ENCODE measurements at places on chromosomes 6 and 20.

- no peaks in the 10 kb centered on the region for H3K36me3 ChIP-seq
- peak overlapping the region; percentile 81 for H3K4me3 ChIP-seq
- H3K27me3 ChIP-seq = no peaks in the 10 kb centered on the region
Observed at GRCh38 chr6:145733810-145734209, 1.5 kb downstream of the EPM2A start.

GRCh38 chr6:44180886-44181285 is 22.3 kb downstream of the CAPN11 start:
- no peak for DNase-seq
- H3K36me3 ChIP-seq = no peaks in the 10 kb centered on the region
- H3K4me3 ChIP-seq = no peak overlapping the region
- H3K4me1 ChIP-seq = no peaks in the 10 kb centered on the region

DNA sequence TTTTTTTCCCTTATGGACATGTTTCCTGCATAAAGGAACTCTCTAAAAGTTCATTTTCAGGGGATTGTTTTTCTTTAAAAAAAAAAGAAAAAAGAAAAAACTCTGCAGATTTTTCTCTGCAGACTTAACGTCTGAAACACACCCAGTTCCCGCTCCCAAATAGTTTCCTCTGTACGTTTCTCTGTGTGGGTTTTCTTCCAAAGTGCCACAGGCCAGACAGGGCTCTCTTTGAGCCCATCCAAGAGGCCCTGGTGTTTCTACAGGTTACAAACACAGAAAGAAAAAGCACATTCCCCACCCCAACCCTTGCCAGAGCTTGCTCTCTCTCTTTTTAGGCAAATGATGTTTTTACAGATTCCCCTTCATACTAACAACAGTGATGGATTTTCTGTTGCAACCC is 258.6 kb downstream of the FNDC1 start:
- no peaks in the 10 kb centered on the region for H3K27me3 ChIP-seq
- H3K4me3 ChIP-seq = no peak overlapping the region
- no peaks in the 10 kb centered on the region for H3K4me1 ChIP-seq
- H3K27ac ChIP-seq = no peak overlapping the region
- DNase-seq = no peak

GRCh38 chr20:51188941-51189340 is 166.0 kb upstream of the KCNG1 start:
- no peak overlapping the region for H3K27ac ChIP-seq
- H3K27me3 ChIP-seq = no peaks in the 10 kb centered on the region
- no peak overlapping the region for H3K4me3 ChIP-seq
- no peaks in the 10 kb centered on the region for H3K4me1 ChIP-seq
- H3K36me3 ChIP-seq = no peaks in the 10 kb centered on the region
- no peak for DNase-seq

GRCh38 chr6:157246048-157246630 is 77.2 kb downstream of the TMEM242 start:
- H3K27ac ChIP-seq = peak overlapping the region; percentile 79
- H3K36me3 ChIP-seq = no peaks in the 10 kb centered on the region
- no peaks in the 10 kb centered on the region for H3K4me1 ChIP-seq
- no peaks in the 10 kb centered on the region for H3K27me3 ChIP-seq
- H3K4me3 ChIP-seq = no peak overlapping the region
- peak; percentile 76 for DNase-seq

- H3K36me3 ChIP-seq = no peaks in the 10 kb centered on the region
- no peak overlapping the region for H3K4me3 ChIP-seq
- H3K27ac ChIP-seq = no peak overlapping the region
- no peak for DNase-seq
- no peaks in the 10 kb centered on the region for H3K4me1 ChIP-seq
Observed at GRCh38 chr6:126831461-126831860, 287.0 kb upstream of the RSPO3 start.

DNA sequence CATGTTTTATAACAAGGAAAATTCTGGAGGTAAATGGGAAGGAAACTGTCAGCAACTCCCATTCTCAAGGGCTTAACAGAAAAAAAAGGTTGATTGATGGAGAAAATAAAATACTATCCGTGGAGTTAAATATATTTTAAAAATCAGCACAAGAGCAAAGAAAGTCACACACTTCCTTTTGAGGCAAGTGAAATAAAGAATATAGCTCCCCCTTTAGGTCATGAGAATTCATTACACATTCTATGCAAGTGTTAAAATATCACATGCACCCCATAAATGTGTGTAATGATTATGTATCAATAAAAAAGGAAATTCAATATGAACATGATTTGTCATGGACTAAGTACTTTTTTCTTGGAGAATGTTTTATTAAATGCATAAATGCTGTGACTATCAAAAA is 349.2 kb downstream of the TPBG start:
- no peaks in the 10 kb centered on the region for H3K27me3 ChIP-seq
- DNase-seq = no peak
- H3K4me1 ChIP-seq = no peaks in the 10 kb centered on the region
- H3K4me3 ChIP-seq = no peak overlapping the region
- H3K36me3 ChIP-seq = no peaks in the 10 kb centered on the region

DNA sequence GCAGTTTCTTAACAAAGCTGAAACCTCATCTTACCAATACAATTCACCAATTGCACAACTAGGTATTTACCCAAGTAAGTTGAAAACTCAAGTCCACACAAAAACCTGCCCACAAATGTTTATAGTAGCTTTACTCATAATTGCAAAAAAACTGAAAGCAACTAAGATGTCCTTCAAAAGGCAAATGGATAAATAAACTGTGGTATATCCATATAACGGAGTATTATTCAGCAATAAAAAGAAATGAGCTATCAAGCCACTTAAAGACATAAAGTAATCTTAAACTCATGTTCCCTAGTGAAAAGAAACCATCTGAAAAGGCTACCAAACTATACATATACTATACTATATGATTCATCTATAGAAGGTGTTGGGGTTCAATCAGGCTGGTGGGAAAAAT is 179.7 kb downstream of the HACE1 start:
- no peak for DNase-seq
- no peak overlapping the region for H3K27ac ChIP-seq
- no peaks in the 10 kb centered on the region for H3K27me3 ChIP-seq
- H3K4me3 ChIP-seq = no peak overlapping the region
- H3K4me1 ChIP-seq = no peaks in the 10 kb centered on the region
- H3K36me3 ChIP-seq = no peaks in the 10 kb centered on the region

- no peaks in the 10 kb centered on the region for H3K4me1 ChIP-seq
- H3K27ac ChIP-seq = no peak overlapping the region
- no peaks in the 10 kb centered on the region for H3K27me3 ChIP-seq
- no peaks in the 10 kb centered on the region for H3K36me3 ChIP-seq
- no peak for DNase-seq
- no peak overlapping the region for H3K4me3 ChIP-seq
Observed at GRCh38 chr6:75370011-75370410, 85.4 kb upstream of the TMEM30A start.

GRCh38 chr20:51156041-51156982 is 133.4 kb upstream of the KCNG1 start:
- H3K27me3 ChIP-seq = no peaks in the 10 kb centered on the region
- DNase-seq = peak; percentile 33
- no peaks in the 10 kb centered on the region for H3K4me1 ChIP-seq

DNA sequence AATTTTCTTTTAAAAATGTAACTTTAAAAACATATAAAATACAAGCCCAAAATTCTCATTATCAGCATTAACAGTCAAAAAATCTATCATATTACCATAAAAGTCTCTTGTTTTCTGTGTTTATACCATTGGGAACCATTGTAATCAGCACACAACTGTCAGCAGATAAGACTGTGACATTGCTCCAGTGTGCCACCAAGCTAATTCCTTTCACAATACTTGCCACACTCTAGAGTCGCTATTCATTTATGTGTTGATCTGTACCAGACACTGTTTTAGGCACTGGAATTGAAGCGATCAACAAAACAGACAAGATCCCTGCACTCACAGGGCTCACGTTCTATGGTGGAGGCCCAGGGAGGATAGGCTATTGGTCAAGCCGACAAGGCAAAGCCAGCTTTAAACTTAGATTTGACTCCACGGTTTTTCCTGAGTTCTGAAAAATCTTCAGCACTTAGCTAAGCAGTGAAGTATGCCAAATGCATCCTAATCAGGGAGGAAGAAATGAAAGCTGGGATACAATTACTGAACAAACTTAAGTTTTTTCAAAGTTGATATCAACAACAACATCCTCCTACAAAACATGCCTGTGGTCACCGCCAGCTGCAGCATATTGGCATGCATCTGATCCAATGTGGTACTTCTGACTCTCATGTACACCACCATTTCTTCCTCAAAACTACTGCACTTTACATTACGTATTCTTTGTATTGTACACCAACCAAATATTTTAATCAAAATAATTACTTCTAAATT is 60.5 kb downstream of the GMDS start:
- H3K36me3 ChIP-seq = no peaks in the 10 kb centered on the region
- no peaks in the 10 kb centered on the region for H3K27me3 ChIP-seq
- H3K4me3 ChIP-seq = no peak overlapping the region
- no peak overlapping the region for H3K27ac ChIP-seq

GRCh38 chr6:33107641-33108040 is 31.9 kb downstream of the HLA-DPB1 start:
- no peak for DNase-seq
- H3K27me3 ChIP-seq = no peaks in the 10 kb centered on the region
- no peak overlapping the region for H3K27ac ChIP-seq
- H3K4me3 ChIP-seq = no peak overlapping the region
- no peaks in the 10 kb centered on the region for H3K4me1 ChIP-seq
- H3K36me3 ChIP-seq = no peaks in the 10 kb centered on the region

GRCh38 chr6:167798453-167798852 is 28.3 kb upstream of the AFDN start:
- DNase-seq = no peak
- H3K27ac ChIP-seq = no peak overlapping the region
- H3K4me1 ChIP-seq = no peaks in the 10 kb centered on the region

DNA sequence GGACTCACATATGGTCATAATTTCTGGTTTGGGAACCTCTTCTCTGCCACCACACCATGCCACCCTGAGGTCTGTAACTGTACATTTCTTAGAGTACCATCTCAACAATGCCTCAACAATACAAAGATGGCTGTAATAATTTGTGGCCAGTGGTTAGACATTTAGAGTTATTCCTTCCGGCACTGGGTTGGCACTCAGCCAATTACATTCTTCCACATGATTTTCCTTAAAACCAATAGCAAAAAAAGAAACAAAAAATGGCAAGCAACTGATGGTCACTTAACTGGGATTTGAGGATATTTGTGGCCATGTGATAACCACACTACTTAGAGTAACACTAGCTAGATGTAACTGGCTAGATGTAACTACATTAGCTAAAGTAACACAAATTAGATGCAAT is 79.9 kb downstream of the SEL1L2 start:
- no peaks in the 10 kb centered on the region for H3K4me1 ChIP-seq
- no peaks in the 10 kb centered on the region for H3K36me3 ChIP-seq
- no peaks in the 10 kb centered on the region for H3K27me3 ChIP-seq
- no peak for DNase-seq
- no peak overlapping the region for H3K4me3 ChIP-seq

DNA sequence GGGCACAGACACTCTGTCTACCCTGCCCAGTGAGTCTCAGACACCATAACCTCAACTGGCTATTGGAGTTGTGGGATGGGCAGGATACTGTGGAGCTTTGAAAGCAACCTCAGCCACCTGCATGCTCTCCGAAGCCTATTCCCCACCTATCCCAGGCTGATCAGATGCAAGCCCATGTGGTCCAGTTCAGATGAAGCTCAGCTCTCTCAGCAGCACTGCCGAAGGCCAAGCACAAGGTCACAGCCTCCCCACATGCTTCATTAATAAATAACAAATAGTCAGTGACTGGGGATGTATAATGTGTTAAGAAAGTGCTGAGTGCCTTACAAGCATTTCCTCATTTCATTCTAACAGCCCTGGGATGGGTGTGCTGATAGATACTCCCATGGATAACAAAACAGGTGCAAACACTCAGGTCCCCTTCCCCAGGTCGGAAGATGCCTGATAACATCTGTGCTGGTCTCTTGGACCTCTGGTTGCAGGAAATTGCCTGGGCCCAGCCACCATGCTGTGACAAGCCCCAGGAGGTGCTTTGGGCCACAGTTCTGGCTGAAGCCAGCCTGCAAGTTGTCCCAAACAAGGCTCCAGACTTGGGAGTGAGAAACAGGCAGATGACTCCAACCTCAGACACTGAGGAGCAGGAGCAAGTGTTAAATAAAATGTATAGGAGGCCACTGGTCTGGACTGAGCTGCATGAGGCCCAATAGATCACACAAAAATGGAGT is 3.7 kb downstream of the ACSS1 start:
- no peaks in the 10 kb centered on the region for H3K36me3 ChIP-seq
- H3K4me1 ChIP-seq = peaks cover 31% of the 10 kb centered on the region
- no peak overlapping the region for H3K4me3 ChIP-seq
- H3K27ac ChIP-seq = peak overlapping the region; percentile 94
- no peak for DNase-seq

GRCh38 chr6:35302604-35303241 is 5.1 kb downstream of the DEF6 start:
- H3K27ac ChIP-seq = no peak overlapping the region
- no peak for DNase-seq
- no peaks in the 10 kb centered on the region for H3K36me3 ChIP-seq
- H3K4me3 ChIP-seq = no peak overlapping the region
- no peaks in the 10 kb centered on the region for H3K4me1 ChIP-seq

- H3K27ac ChIP-seq = peak overlapping the region; percentile 84
- no peak overlapping the region for H3K4me3 ChIP-seq
- no peaks in the 10 kb centered on the region for H3K27me3 ChIP-seq
- DNase-seq = no peak
- no peaks in the 10 kb centered on the region for H3K36me3 ChIP-seq
- peaks cover 6% of the 10 kb centered on the region for H3K4me1 ChIP-seq
Observed at GRCh38 chr6:11318835-11319813, 86.7 kb upstream of the NEDD9 start.

- H3K4me3 ChIP-seq = peak overlapping the region; percentile 96
- no peak for DNase-seq
- peaks cover 17% of the 10 kb centered on the region for H3K4me1 ChIP-seq
- H3K36me3 ChIP-seq = peaks cover 2% of the 10 kb centered on the region
- H3K27me3 ChIP-seq = no peaks in the 10 kb centered on the region
Observed at GRCh38 chr6:154732538-154733182, 556 bp upstream of the SCAF8 start.

- H3K4me3 ChIP-seq = no peak overlapping the region
- H3K4me1 ChIP-seq = no peaks in the 10 kb centered on the region
- no peak for DNase-seq
- no peak overlapping the region for H3K27ac ChIP-seq
- no peaks in the 10 kb centered on the region for H3K36me3 ChIP-seq
- H3K27me3 ChIP-seq = no peaks in the 10 kb centered on the region
Observed at GRCh38 chr20:3823881-3824280, 3.5 kb downstream of the AP5S1 start.
